ENCODE measurements at places on chromosomes 2 and 18.

DNA sequence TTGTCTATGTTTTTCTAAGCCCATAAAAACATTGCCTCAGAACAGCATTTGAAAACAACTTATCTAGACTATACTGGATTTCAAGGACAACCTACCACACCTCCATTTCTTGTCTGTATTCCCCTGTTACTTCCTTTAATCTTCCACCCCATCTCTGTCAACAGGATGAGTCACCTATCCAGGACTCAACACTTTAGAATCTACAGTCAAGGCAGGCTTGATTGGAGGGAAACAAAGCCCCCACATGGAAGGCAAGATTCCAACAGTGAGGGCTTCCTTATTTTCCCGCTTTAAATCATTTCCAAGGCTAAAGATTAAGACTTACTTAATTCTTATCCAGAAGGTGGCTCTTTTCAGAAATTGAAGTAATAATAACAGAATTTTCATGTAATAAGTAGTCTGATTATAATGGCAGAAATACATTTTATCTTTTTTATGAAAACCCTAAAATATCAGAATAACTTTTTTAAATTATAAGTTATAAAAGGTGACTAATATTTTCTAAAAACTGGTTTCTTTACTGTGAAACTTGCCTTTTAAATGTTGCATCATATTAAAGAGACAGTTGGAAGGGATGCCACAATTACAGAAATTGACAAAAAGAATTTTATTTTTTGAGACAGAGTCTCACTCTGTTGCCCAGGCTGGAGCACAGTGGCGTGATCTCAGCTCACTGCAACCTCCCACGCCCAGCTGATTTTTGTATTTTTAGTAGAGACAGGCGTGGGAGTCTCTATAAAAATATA, 138.7 kb upstream of the CCDC150 start:
- no peak for DNase-seq

DNA sequence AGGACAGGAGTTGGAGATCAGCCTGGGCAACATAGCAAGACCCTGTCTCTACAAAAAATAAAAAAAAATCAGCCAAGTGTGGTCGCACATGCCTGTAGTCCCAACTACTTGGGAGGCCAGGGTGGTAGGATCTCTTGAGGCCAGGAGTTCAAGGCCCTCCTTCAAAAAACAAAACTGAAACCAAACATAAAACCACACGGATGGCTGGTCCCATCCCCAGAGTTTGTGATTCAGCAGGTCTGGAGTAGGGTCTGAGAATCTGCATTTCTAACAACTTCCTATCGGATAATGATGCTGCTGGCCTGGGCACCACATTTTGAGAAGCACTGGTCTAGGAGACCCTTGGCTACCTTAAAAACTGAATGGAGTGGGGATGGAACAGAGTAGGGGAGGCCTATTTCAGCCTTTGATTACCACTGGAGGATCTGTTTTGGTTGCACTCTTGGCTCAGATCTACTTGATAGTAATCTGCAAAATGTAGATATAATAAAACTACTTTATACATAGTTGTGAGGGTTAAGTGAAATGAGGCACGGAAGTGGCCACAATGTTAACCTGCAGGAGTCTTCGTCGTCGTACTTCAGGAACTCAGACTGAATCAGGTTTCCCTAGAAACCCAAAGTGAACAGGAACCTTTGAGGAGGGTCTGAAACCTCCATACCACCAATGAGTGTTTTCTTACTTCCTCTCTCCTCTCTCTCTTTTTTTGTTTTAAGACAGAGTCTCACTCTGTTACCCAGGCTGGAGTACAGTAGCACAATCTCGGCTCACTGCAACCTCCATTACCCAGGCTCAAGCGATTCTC, 25.5 kb upstream of the NFE2L2 start:
- DNase-seq, result no peak

GRCh38 chr18:22114526-22115321, 54.7 kb upstream of the GATA6 start:
- DNase-seq, result no peak

DNA sequence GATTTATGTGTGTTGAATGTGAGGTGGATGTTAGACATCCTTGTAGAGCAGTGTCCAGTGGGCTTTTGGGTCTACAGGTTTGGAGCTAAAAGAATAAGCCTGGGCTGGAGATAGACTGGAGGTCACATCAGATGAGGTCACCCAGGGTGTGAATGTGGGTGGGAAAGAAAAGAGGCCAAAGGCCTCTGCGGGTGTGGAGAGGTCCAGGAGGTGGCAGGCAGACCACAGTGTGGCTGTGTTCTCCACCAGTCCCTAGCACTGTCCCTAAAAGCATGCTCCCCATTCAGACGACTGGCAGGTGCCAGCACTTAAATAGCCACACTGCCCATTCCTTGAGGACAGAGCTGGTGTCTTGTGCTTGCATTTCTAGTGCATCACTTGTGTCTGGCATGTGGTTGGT, 4.1 kb downstream of the ATG4B start:
- no peak for DNase-seq

DNA sequence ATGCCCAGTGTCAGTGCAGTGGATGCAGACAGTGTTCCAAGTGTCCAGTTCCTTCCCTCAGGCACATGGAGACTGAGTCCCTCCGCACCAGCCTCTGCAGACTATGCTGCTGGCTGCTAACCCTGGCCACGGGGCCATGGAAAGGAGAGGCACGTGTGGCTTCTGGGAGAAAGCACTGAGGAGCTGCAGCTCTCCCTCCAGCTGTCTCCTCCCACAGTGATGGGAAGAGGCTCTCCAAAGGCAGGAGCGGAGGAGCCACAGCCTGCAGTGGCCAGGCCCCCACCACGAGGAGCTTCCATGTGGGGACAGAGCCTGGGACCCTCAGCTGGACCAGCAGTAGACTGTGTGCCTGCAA, 141.1 kb downstream of the NDUFA10 start:
- DNase-seq, result no peak

GRCh38 chr2:1972948-1973347, 228.6 kb upstream of the PXDN start:
- no peak for DNase-seq

DNA sequence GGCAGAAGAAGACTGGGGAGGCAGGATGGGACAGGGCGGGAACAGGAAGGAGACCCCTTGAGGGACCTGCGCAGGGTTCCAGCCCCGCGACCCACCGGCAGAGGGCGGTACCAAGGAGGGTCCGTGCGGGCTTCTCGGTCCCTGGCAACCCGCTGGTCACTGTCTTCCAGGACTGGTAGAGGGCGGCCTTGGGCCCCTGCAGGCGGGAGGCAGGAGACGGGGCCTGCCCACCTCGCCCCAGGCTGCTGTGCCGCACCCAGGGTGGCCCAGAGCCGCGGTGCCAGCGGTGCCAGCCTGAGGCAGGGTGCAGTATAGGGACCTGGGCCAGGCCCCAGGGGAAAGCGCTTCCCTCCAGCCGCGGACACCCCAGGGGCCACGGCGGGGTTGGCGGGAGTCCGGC, 34.5 kb downstream of the NEURL3 start:
- DNase-seq, result peak; percentile 61

DNA sequence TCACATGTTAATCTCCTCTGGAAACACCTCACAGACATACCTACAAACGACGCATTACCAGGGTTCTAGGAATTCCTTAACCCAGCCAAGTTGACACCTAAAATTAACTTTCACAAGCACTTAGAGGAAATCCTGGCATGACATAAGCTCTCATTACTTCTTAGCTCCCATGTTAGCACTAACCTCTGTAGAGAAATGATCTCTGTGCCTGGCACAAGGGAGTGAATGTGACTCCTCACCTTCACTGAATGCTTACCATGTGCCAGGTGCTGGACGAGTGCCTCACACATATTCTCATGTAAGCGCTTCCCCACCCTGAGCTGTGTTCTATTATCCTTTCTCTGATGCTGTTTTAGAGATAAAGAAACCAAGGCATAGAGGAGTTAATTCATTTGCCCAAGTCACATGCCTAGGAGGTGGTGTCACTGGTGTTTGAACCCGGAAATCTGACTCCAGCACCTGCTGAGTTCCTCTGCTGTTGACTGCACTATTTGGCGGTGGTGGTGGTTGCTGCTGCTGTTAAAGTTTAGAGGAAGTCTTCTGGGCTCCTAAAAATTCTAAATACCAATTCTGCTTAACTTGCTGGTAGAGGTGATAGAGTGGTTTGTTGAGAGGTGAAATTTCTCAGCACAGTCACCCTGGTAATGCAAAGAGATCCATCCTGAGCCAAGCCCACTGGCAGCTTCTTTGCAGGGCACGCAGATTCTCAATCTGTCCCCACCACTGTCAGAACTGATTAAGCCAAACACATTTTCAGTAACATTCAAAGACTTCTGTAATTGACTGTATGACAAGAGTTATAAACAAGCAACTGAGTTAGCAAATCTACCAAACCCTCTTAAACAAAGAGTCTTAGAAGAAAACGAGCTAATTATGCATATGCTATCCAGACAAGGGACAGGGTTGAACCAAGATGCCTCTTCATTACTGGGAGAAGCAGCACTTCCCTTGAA, 200.3 kb downstream of the CMPK2 start:
- no peak for DNase-seq

- no peak for DNase-seq
Observed at GRCh38 chr2:149562324-149562723, 25.3 kb downstream of the MMADHC start.

DNA sequence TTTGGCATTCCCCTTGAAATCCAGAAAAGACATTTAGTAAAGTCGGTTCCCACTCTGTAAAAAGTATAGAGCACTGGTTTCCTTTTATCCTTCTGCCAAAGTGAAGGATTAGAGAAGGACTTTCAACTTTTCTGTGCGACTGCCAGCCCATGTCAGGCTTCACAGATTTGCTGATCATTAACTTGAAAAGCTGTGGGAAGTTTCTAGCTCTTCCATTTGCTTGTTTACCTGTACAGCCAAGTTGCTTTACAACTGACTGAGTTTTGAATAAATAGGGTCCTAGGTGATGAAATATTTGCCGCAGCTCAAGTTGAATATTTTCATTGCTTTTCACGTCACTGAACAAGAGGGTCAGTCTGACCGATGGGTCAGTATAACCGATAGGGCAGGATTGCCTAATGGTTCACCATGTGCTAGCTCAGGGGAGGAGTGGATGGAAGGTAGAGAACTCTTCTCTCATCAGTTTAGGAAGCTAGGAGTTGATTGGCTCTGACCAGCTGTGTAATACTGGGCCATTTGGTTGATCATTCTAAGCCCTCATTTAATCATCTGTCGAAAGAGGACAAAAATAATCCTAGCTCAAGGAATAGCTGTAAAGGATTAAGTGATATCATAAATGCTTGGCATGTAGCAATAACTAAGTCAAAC, 30.4 kb downstream of the UPP2 start:
- no peak for DNase-seq

- no peak for DNase-seq
Observed at GRCh38 chr18:79756143-79756500, 41.6 kb upstream of the KCNG2 start.

DNA sequence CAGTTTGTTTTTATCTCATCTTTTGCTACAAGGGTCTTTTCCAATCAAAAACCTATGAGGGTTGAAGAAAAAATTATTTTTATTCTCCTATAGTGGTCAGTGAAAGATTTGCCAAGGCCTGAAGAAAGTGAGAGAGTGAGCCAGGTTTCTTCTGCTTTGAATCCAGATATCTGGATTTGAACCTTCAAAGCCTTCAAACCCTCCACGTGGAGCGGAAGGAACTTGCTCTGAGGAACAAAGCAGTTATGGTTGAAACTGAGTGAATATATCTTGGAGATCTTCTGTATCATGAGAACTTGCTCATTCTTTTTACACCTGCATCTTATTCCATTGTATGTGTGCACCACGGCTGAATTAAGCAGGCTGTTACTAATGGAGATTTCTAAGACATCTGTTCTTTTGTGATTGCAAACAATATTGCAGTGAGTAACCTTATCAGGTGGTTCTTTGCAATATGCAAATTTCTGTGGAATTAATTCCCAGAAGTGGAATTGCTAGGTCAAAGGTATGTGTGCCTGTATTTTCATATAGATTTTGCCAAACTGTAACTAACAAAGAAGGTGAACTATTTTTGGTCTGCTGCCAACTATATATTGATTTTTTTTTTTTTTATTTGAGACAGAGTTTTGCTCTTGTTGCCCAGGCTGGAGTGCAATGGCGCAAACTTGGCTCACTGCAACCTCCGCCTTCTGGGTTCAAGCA, 147.9 kb downstream of the B3GNT2 start:
- no peak for DNase-seq

GRCh38 chr2:239588451-239589269, 187.8 kb upstream of the HDAC4 start:
- DNase-seq, result no peak

GRCh38 chr2:226158940-226159339, 640.7 kb downstream of the IRS1 start:
- no peak for DNase-seq

- peak; percentile 88 for DNase-seq
Observed at GRCh38 chr2:127049927-127050802, 56.8 kb downstream of the BIN1 start.

DNA sequence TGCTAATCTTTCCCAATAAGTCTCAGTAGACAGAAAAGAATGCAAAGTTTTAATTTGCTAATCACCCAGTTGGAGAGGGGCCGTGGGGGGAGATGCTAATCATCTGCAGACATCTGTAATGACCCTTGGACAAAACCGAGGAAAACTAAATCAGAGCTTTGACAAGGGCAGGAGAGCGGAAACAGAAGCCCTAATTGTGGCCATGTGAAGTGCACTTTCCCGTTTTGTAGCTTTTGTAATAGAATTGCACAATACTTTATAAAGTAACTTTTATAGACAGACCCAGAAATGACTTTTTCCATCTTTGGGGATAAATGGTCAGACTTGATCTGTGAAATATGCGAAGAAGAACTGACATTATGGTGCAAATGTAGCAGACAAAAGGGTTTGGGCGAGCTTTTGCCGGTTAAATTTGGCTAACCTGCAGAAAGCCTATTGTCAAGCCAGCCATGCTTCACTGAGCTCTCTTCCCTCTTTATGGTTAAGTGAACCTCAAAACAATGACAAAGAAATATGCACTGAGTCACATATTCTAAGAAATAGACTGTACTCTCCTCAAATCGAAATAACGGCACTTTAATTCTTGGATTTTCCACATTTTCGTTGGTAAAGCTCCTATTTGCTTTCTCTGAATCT, 980.1 kb upstream of the POU3F3 start:
- DNase-seq, result no peak

- DNase-seq, result no peak
Observed at GRCh38 chr18:50311650-50312049, 24.2 kb upstream of the CXXC1 start.

- DNase-seq, result no peak
Observed at GRCh38 chr2:25582077-25582830, 91.1 kb downstream of the DTNB start.

DNA sequence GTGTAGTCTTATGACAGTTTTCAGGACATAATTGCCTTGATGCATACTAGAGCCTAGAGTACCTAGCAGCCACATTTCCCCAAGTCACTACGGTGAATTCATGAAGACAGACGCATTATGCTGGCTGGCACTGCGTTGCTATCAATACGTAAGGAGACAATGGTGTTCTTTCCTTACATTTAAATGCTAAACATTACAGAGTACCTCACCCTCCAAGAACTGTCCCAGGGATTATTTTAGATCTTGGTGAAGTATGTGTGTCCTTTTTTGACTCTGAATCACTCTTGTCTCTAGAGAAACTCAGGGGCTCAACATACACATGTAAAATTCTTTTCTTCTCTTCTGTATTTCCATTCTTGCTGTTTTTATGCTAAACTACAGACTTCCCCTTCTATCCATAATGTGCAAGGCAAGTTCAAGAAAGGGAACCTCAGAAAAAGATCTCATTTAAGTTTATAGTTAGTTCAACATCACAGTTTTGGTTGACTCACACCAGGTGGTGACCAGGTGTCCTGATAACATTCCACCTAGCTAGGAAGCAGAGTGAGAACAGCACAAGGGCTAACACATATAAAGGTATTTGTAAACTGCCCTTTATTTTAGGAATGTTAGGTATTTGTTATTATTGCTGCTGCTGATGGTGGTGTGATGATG, 212.4 kb upstream of the HNRNPA3 start:
- no peak for DNase-seq

All from psoas muscle (tissue), 8 donors.